ENCODE measurements at places on chromosomes 7 and 10.

DNA sequence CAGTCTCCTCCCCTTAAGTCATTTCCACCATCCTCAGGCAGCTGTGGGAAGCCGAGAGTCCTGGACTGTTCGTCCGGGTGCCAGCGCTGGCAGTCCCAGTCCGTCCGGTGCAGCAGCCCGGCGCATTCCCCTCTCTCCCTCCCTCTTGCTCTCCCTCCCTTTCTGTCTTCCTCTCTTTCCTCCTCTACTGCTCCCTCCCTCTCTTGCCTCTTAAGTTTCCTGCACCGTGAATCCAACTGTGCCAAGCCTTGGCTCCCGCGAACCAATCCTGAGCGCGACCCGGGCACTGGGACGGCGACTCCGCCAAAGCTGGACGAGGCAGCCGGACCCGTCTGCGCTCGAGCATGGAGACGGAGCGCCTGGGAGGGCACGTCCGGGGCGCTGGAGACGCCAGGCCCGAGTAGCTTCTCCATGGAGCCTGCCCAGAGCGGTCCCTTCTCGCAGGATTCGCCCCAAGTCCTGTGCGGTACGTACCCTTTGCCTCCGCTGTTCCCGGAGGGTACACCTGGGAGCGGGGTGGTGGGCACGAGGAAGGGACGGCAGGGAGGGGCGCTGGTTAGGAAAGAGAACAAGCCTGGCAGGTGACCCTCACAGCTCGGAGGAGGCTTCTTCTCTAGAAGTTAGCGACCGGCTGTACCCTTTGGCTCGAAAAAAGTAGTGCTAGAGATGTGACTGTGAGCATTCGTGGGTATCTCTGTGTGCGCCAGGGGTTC, 1.0 kb downstream of the NXPH1 start:
- no peak for DNase-seq

GRCh38 chr10:72315054-72315453, 39.7 kb downstream of the DNAJB12 start:
- no peak for DNase-seq

DNA sequence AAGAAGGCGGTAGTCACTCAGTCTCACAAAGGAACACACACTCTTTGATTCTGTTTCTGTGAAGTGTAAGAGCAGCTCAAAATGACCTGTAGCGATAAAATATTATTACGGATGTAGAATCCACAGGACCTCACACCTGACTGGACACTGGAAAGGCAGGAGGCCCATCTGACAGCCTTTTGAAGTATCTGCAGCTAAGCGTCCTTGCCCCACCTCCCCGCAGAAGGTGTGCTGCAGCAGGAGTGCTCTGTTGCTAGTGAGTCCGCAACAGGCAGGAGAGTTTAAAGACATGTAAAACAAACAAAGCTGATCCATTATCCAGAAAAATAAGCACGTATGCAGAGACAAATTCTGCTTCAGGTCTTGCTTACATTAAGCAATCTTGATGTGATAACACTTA, 355.5 kb downstream of the GPR158 start:
- no peak for DNase-seq

DNA sequence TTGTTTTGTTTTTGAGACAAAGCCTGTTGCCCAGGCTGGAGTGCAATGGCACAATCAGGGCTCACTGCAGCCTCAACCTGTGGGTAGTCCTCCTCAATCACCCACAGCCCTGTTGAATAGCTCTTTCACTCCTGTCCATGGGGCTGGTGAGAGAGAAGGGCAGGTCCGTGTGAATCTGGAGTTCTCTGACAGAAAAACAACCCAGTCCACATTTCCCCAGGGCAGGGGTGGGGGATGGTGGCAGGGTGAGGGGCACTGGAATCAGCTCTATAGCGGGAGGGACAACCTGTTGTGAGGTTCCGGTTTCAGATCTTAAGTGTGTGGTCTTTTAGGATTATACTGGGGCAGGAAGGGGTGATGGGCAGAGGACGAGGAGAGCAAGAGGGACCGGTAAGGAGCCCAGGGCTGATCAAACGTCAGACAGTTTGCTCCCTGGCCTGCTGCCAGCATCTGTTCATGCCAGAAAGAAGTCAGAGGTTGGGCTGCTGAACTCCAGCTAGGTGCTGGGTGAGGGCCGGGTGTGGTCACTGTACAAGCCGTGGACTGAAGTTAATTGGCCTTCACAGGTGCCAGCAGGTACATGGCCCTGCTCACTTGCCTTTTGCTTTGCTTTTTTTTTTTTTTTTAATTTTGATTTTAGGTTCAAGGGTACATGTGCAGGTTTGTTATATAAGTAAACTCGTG, 33.2 kb upstream of the MKRN1 start:
- no peak for DNase-seq

- DNase-seq = no peak
Observed at GRCh38 chr7:36387435-36388231, 2.0 kb upstream of the ANLN start.

GRCh38 chr7:90169891-90170290, 15.6 kb downstream of the STEAP1 start:
- no peak for DNase-seq

DNA sequence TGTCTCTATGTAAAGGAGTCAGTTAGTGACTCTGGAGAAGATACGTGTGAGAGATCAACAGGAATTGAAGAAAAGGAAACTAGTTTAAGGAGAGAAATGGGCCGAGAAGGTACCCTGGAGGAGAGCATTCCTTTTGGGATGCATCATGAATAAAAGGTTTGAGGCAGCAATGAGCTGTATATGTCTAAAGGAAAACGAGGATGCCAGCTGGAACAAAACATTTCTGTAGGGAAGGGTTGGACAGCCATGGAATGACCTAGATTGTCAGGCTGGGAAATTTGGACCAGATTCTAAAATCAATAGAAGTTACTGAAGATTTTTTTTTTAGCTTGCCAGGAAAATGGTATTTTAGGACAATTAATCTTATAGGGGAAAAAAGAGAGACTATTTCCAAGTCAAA, 17.2 kb upstream of the MPP7 start:
- DNase-seq = no peak
